ENCODE measurements at places on chromosomes 13 and 19.

- DNase-seq, result no peak
These were observed 1.3 kb downstream of the ZIC2 start for GRCh38 chr13:99982731-99983498.

GRCh38 chr19:771332-771785 lies 20.4 kb downstream of the MISP start:
- no peak for DNase-seq

DNA sequence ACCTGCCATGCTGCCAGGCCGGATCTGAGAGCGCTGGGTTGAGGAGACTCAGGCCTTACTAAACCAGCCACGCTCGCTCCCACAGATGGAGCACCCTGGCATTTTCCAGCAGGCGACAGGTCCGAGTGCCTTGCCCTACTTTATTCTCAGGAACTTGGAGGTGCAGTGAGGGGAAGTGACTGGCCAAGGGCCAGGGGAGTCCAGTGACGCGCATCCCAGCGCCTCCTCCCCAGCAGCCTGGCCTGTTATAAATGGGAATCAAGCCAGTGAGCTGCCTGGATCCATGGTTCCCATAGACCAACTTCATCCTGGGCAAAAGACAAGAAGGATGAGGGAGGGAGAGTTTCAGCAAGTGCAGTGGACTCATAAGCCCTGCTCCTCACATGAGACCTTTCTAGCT lies 35.5 kb downstream of the TMED1 start:
- no peak for DNase-seq

GRCh38 chr19:5037936-5038335 lies 69.0 kb downstream of the KDM4B start:
- no peak for DNase-seq

DNA sequence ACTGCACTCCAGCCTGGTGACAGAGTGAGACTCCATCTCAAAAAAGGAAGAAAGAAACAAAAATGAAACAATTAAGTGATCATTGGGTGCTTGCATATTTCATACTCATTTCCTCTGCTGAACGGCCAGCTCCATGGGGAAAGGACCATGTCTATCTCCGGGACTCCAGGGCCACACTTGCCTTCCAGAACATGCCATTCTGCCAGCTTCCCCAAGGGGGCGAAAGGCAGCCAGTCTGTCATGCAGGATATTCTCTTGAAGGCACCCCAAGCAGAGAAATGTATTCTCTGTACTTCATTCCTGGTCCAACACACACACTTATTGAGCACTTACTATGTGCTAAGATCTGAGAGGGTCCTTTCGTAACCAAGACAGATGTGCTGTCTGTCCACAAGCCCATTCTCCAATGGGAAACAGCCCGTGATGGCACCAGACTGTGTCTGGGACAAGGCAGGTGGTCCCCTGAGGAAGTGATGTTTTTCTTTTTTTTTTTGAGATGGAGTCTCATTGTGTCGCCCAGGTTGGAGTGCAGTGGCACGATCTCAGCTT lies 10.2 kb upstream of the CARM1 start:
- DNase-seq, result no peak

DNA sequence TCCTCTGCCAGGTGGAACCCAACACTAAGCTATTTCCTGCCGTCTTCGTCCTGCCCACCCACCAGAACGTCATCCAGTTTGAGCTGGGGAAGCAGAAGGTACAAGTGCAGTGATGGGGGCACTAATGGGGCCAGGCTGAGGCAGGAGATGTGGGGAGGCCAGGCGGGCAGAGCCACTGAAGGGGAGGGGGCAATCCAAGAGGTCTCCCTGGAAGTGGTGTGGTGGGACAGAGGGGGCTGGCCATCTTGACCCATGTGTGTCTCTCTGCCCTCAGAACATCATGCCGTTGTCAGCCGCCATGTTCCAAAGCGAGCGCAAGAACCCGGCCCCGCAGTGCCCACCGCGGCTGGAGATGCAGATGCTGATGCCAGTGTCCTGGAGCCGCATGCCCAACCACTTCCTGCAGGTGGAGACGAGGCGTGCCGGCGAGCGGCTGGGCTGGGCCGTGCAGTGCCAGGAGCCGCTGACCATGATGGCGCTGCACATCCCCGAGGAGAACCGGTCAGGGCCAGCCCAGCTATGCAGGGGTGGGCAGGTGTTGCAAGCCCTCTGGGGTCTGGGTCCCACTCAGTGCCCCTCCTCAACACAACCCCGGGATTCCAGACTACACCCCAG lies 49.6 kb downstream of the RYR1 start:
- no peak for DNase-seq

GRCh38 chr13:88919970-88920628 lies 1248.9 kb downstream of the SLITRK5 start:
- DNase-seq, result no peak

DNA sequence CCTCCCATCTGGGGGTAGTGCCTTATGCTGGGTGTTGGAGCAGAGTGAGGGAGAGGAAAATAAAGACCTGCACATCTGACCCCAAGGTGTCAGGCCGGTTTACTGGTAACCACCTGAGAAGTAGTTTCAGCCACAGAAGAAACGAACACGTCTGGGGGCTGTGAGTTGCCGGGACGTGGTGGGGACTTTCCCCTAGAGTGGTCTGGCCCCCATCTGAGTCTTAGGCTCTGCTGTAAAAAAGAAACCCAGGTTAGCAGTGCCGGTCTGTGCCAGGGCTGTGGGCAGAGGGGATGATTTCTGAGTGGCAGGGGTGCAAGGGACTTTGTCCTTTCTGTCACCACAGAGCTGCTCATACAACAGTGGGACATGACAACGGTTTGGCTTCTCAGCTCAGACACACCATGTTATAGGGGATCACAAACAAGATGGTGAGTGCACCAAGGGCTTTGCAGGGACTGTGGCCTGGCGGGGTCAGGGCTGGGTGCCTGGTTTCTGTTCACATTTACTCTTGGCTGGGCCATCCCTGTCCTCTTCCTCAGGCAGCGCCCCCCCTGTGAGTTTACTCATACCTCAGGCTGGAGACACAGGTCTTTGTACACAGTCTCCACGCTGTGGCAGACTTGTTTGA lies 9.0 kb downstream of the GCDH start:
- DNase-seq, result no peak

GRCh38 chr13:83378908-83379307 lies 503.4 kb downstream of the SLITRK1 start:
- no peak for DNase-seq

DNA sequence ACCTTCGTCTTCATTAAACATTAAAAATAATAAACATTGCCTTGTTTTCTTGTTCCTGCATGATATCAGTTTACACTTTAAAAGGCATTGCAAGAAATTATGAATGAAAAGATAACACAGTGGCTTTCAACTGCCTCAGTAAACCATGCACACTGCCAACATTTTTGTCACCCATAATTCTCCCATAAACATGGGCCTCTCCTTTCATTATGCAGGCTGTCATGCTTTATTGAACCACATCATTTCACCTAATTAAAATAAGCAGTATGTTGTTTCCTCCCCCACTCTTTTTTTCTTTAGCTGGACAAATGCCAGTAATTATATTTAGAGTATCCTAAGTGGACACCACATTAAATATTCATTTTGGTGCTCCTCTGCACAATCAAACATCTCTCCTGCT lies 1566.5 kb upstream of the SLC10A2 start:
- DNase-seq, result no peak

- DNase-seq, result no peak
These were observed 109.1 kb upstream of the PEG3 start for GRCh38 chr19:56949626-56950025.

- no peak for DNase-seq
These were observed 25.4 kb downstream of the RAB20 start for GRCh38 chr13:110536006-110536693.

- no peak for DNase-seq
These were observed 34.2 kb downstream of the GPR42 start for GRCh38 chr19:35404879-35405622.

DNA sequence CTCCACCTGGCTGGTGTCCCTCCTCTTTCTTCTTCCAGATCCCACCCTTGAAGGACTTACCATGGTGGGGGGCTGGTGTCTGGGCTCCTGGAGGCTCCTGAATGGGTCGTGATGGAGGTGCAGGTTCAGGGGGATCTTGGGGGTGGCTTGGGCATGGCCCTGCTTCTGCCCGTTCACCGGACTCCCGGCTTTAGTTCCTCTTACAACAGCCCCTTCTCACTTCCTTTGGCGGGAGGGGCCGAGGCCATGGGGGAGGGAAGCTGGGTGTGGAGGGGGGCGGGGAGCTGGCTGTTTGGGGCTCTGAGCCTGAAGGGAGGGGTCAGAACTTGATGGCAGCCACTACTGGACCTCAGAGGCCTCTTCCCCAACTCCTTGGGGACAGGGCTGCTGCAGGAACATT lies at the start of gene MYO1F:
Gene MYO1F (minus strand): TSS at position 196 of the 400 bp plus-strand sequence. CDS start 133 bp downstream, at position 63.
- no peak for DNase-seq

GRCh38 chr19:21098291-21098690 lies 16.3 kb downstream of the ZNF714 start:
- no peak for DNase-seq

- no peak for DNase-seq
These were observed 231.5 kb upstream of the KLHL1 start for GRCh38 chr13:70339738-70340137.

GRCh38 chr13:68713394-68713793 lies 1394.2 kb upstream of the ATXN8OS start:
- no peak for DNase-seq

DNA sequence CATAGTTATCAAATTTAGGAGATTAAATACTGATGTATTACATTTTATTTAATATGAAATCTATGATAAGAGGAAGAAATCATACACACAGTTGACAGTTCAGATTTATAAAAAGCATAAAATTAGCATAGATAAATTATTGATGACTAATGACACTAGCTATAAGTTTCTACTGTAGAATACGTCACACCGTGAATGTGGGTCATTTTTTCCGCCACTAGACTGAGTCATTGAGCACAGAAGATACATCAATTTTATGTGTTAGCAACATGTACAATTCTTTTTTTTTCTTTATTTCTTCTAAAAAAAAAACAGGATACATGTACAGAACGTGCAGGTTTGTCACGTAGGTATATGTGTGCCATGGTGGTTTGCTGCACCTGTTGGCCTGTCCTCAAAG lies 22.2 kb downstream of the AP2S1 start:
- DNase-seq, result no peak

- peak; percentile 81 for DNase-seq
These were observed 1.1 kb downstream of the COMP start for GRCh38 chr19:18789883-18790565.

- no peak for DNase-seq
These were observed 17.9 kb upstream of the FBL start for GRCh38 chr19:39864118-39864517.

- DNase-seq, result no peak
These were observed 115.8 kb upstream of the TMTC4 start for GRCh38 chr13:100790405-100790804.

DNA sequence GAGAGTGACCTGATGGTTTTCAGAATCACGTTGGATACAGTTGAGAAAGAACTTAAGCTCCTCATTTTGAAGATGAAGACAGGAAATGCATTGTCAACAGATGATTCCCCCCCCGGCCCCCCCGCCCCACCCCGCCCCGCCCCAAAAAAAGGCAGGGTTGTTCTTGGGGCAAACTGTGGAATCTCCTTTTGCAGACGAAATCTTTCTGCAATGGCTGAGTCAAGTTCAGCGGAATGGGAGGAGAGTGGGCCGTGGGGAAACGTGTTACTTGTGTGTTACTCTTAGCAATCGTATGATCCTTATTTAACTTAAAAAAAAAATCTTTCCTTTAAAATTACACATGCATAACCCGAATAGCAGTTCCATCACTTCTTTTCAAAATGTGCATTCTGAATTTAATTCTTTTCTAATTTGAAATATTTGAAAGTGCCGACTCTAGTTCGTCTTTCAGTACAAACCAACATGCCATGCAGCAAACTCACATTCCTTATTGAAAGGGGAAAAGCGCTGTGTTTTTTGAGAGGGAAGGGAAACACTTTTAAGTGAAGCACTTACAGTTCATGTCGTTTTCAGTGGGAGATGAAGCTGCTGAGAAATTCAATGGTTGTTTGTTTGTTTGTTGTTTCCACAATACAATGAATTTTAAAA lies 348.5 kb upstream of the ARGLU1 start:
- DNase-seq, result no peak

GRCh38 chr13:87788363-87788762 lies 117.2 kb downstream of the SLITRK5 start:
- no peak for DNase-seq

GRCh38 chr13:71304861-71305260 lies 562.1 kb downstream of the DACH1 start:
- no peak for DNase-seq

- DNase-seq, result peak; percentile 88
These were observed at the start of gene SHISA2 for GRCh38 chr13:26051657-26052311. Gene SHISA2 (minus strand): TSS chr13:26052016. CDS start chr13:26050975, 1,041 bp downstream.

GRCh38 chr19:29383696-29384095 lies 142.1 kb upstream of the VSTM2B start:
- peak; percentile 17 for DNase-seq

GRCh38 chr13:25281193-25281934 lies 5.9 kb downstream of the MTMR6 start:
- DNase-seq, result no peak

- no peak for DNase-seq
These were observed 12.2 kb downstream of the C19orf47 start for GRCh38 chr19:40335855-40336600.

DNA sequence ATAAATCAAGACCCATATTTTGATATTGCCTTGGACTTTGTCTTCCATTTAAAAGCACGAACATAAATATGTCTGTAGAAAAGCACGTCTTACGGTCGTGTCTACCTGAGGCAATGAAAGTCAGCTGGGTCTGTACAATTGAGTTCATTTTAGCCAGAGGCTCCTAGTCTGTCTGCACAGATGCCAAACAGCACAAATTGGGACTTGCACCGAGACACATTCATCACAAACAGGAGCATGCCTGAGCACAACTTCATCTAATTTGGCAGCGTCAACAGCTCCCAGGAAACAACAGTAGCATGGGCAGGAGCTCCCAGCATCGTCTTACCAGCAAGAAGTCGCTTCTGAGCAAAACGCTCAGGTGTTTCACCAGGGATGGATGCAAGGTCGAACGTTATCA lies 687.0 kb downstream of the EFNB2 start:
- DNase-seq, result no peak

DNA sequence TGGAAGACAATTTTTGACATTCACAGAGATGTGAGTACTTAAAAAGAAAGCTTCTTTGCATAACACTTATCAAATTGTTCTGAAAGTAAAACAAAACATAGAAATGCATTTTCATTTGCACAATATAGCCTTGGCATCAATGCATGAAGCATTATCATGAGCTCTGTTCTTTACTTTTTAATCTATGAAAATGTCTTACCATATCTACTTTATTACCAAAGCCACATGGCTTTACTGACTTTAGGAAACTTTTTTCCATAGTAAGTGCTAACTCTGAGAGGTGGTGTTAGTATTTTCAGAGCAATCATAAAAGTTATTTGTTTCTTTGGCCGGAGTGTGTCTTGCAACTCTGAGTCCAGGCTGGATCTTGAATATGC lies 10.5 kb downstream of the TNFRSF19 start:
- no peak for DNase-seq

All from right forelimb (tissue), 1 donor.